T-helper 2 cell treated with Interferon-gamma antibody and Interleukin-4, amounts not matched to agents 5 μg/mL and 100 μg/mL, for 36 hours (primary cell): ENCODE measurements at places on chromosomes 6 and 20.

- H3K27me3 ChIP-seq = no peaks in the 10 kb centered on the region
- no peaks in the 10 kb centered on the region for H3K4me1 ChIP-seq
- no peak overlapping the region for H3K4me3 ChIP-seq
These were observed 1190.5 kb upstream of the EYS start for GRCh38 chr6:66897576-66897975.

- no peak for DNase-seq
- H3K27ac ChIP-seq = no peak overlapping the region
- peaks cover 4% of the 10 kb centered on the region for H3K4me1 ChIP-seq
- no peak overlapping the region for H3K4me3 ChIP-seq
- no peaks in the 10 kb centered on the region for H3K27me3 ChIP-seq
These were observed 52.4 kb downstream of the TTI1 start for GRCh38 chr20:37980876-37981275.

- no peaks in the 10 kb centered on the region for H3K4me1 ChIP-seq
- no peak overlapping the region for H3K4me3 ChIP-seq
- no peaks in the 10 kb centered on the region for H3K27me3 ChIP-seq
- DNase-seq = no peak
These were observed 53.9 kb upstream of the SOX4 start for GRCh38 chr6:21539621-21540100.

GRCh38 chr6:89132057-89132456 is 13.8 kb upstream of the PM20D2 start:
- no peaks in the 10 kb centered on the region for H3K36me3 ChIP-seq
- H3K27me3 ChIP-seq = peaks cover 4% of the 10 kb centered on the region
- H3K4me3 ChIP-seq = no peak overlapping the region
- H3K27ac ChIP-seq = no peak overlapping the region

GRCh38 chr20:62117658-62118057 is 4.6 kb upstream of the LSM14B start:
- H3K4me1 ChIP-seq = peaks cover 26% of the 10 kb centered on the region
- H3K27ac ChIP-seq = peak overlapping the region; percentile 45
- peak; percentile 51 for DNase-seq

DNA sequence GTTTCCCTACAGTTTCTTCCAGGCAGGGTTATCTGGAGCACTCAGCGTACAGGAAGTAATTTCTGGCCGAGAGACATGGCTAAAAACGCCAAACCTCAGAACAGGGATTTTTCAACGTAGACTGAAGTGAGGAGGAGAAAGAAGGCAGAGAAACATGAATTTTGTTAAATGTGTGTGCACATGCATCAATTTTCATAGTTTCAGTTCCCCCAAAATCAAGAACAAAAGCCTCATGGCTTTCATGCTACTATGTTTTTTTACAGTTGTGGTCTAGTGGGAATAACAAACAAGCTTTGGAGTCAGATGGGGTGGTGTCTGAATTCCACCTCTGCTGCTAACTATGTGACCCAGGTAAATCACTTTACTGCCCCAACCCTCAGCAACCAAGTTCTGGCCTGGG is 4.9 kb downstream of the TOMM34 start:
- DNase-seq = no peak
- no peak overlapping the region for H3K4me3 ChIP-seq
- no peaks in the 10 kb centered on the region for H3K27me3 ChIP-seq
- peaks cover 67% of the 10 kb centered on the region for H3K36me3 ChIP-seq

DNA sequence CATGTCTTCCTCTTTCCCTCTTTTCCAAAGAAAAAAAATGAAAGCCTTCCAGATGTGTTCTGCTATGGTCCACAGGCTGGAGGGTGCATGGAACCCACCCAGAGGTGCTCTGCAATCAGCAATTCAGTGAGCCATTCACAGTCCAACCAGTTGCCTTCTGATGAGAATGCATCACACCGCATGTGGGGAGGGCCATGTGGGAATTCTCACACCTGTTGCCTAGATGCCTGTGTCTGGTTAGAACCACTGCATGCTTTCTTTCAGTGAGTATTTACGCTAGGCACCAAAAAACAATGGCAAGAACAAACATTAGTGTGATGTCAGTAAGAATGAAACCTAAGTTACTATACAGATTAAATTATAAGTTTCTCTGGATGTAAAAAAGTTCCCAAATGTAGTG is 311.6 kb upstream of the CDYL start:
- H3K36me3 ChIP-seq = no peaks in the 10 kb centered on the region
- no peak for DNase-seq
- no peaks in the 10 kb centered on the region for H3K27me3 ChIP-seq
- H3K27ac ChIP-seq = no peak overlapping the region
- no peaks in the 10 kb centered on the region for H3K4me1 ChIP-seq

- H3K4me3 ChIP-seq = no peak overlapping the region
- peak; percentile 16 for DNase-seq
- H3K36me3 ChIP-seq = no peaks in the 10 kb centered on the region
- H3K27me3 ChIP-seq = no peaks in the 10 kb centered on the region
These were observed 102.6 kb downstream of the LAMP5 start for GRCh38 chr20:9616833-9617461.

DNA sequence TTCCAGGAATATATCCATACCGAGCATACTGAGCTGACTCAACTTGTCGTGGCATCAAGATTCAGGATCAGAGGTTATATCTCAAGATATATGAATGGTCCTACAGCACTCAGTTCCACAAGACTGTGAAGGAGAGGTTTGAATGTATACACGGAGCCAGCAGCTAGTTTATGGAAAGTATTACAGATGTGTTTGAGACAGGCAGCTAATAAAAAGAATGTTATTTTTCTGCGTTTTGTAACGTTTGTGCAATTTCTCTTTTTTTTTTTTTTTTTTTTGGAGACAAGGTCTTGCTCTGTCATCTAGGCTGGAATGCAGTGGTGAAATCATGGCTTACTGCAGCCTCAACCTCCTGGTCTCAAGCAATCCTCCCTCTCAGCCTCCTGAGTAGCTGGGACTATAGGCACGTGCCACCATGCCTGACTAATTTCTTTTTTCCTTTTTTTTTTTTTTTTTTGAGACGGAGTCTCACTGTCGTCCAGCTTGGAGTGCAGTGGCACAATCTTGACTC is 3.4 kb upstream of the FAM110A start:
- H3K27ac ChIP-seq = no peak overlapping the region
- no peak overlapping the region for H3K4me3 ChIP-seq
- DNase-seq = no peak
- H3K36me3 ChIP-seq = no peaks in the 10 kb centered on the region
- no peaks in the 10 kb centered on the region for H3K27me3 ChIP-seq

GRCh38 chr20:57065646-57066045 is 200.8 kb downstream of the BMP7 start:
- no peaks in the 10 kb centered on the region for H3K4me1 ChIP-seq
- no peak overlapping the region for H3K4me3 ChIP-seq
- H3K36me3 ChIP-seq = no peaks in the 10 kb centered on the region
- DNase-seq = no peak
- H3K27ac ChIP-seq = no peak overlapping the region

DNA sequence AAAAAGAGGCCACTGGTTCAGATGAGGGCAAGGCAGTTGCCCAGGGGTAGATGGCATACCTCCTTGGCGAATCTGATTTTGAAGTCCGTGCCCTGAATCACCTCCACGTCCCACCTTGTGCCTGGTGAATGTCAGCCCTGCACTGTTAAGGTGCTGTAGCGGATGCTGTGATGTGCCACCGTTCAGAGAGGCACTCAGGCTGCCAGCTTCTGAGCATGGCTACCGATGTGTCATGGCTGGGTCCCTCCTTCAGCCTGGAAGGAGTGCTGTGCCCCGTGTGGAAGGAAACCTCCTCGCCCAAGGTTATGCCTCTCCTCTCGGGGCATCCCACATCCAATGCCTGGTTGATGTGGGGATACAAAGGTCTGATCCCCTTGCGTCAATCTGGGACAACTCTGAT is 43.6 kb downstream of the UST start:
- no peak overlapping the region for H3K27ac ChIP-seq
- DNase-seq = no peak
- H3K4me3 ChIP-seq = no peak overlapping the region

- peak overlapping the region; percentile 93 for H3K27ac ChIP-seq
- H3K4me3 ChIP-seq = peak overlapping the region; percentile 88
- DNase-seq = no peak
- H3K4me1 ChIP-seq = peaks cover 42% of the 10 kb centered on the region
- H3K27me3 ChIP-seq = no peaks in the 10 kb centered on the region
- H3K36me3 ChIP-seq = peaks cover 21% of the 10 kb centered on the region
These were observed 637 bp downstream of the TRPC4AP start for GRCh38 chr20:35091816-35092523.

- H3K27me3 ChIP-seq = no peaks in the 10 kb centered on the region
- no peak for DNase-seq
- H3K36me3 ChIP-seq = peaks cover 8% of the 10 kb centered on the region
- H3K4me3 ChIP-seq = no peak overlapping the region
- peaks cover 5% of the 10 kb centered on the region for H3K4me1 ChIP-seq
These were observed 7.5 kb upstream of the ZSWIM1 start for GRCh38 chr20:45873409-45874103.

DNA sequence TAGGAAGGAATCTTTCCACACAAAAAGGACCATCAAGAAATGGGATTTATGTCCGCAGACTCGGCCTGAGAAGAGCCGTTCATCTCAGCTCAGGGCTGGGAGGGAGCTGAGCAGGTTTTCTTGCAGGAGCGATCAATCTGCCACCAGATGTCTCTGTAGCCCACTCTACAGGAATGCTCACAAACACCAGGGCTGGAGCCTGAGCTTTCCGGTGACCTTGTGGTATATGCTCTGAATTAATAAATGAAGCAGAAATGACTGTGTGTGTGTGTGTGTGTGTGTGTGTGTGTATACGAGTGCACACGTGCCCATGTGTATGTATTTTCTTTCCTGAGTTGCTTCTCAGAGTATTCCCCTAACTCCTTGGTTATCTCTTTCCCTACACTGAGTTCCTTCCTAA is 12.0 kb downstream of the CD83 start:
- H3K27me3 ChIP-seq = no peaks in the 10 kb centered on the region
- H3K4me3 ChIP-seq = no peak overlapping the region
- peaks cover 35% of the 10 kb centered on the region for H3K36me3 ChIP-seq
- H3K27ac ChIP-seq = peak overlapping the region; percentile 17
- no peak for DNase-seq

GRCh38 chr6:26224940-26225847 is 138.0 kb downstream of the HFE start:
- peaks cover 27% of the 10 kb centered on the region for H3K4me1 ChIP-seq
- peaks cover 2% of the 10 kb centered on the region for H3K36me3 ChIP-seq
- no peaks in the 10 kb centered on the region for H3K27me3 ChIP-seq
- H3K4me3 ChIP-seq = no peak overlapping the region

- H3K27me3 ChIP-seq = peaks cover 70% of the 10 kb centered on the region
- H3K36me3 ChIP-seq = no peaks in the 10 kb centered on the region
- H3K4me3 ChIP-seq = no peak overlapping the region
- peaks cover 5% of the 10 kb centered on the region for H3K4me1 ChIP-seq
- no peak for DNase-seq
These were observed 6.1 kb downstream of the FOXF2 start for GRCh38 chr6:1395506-1395905.

DNA sequence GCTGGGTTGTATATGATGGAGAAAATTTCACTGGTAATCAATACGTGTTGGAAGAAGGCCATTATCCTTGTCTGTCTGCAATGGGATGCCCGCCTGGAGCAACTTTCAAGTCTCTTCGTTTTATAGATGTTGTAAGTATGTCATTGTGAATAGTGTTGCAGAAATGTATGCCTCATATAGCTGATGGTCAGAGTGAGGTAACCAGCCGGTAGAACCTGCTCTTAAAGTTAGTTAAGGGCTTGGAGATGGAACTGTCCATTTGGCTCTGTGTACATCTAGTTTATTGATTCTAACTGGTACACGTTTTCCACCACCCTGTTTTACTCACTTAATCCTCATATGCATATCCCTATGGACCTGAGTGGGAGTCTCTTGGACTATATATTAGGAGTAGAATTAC is 73.5 kb downstream of the RTN4IP1 start:
- no peaks in the 10 kb centered on the region for H3K27me3 ChIP-seq
- no peak overlapping the region for H3K4me3 ChIP-seq
- no peak for DNase-seq
- peaks cover 7% of the 10 kb centered on the region for H3K4me1 ChIP-seq
- H3K27ac ChIP-seq = no peak overlapping the region
- peaks cover 67% of the 10 kb centered on the region for H3K36me3 ChIP-seq

- no peaks in the 10 kb centered on the region for H3K36me3 ChIP-seq
- H3K4me3 ChIP-seq = no peak overlapping the region
- H3K27me3 ChIP-seq = no peaks in the 10 kb centered on the region
- no peak for DNase-seq
These were observed 179.1 kb downstream of the SLC35F1 start for GRCh38 chr6:118086159-118086558.

DNA sequence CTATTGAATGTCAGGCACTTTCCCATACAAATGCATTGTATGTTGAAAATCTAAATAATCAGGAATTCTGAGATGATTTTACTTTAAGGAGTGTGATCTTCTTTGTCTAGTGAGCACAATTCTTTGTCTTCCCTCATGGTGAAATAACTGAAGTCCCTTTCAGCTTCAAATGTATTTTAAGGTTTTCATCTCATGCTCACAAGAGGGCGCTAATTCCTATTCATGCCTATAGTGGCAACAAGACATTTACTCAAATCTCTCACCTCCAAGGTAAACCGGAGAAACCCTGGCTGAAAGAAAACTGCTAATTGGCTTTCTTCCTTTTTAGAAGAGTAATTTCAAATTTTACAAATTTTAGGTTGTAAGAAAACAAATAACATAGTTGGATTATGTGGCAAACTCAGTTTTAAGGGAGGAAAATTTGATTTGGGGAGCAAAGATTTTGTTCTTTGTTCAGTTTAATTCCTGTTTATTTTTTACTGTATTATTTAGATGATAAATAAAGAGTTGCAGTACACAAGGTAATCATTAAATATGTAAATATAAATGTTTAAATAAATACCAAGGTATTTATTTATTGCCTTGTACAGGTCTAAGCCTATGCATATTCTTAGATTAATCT is 69.1 kb downstream of the SLC35F1 start:
- DNase-seq = no peak
- H3K4me1 ChIP-seq = no peaks in the 10 kb centered on the region
- H3K27me3 ChIP-seq = peaks cover 4% of the 10 kb centered on the region

GRCh38 chr20:52270001-52270606 is 78.5 kb upstream of the ZFP64 start:
- no peaks in the 10 kb centered on the region for H3K36me3 ChIP-seq
- peaks cover 7% of the 10 kb centered on the region for H3K27me3 ChIP-seq
- no peaks in the 10 kb centered on the region for H3K4me1 ChIP-seq
- H3K27ac ChIP-seq = no peak overlapping the region

DNA sequence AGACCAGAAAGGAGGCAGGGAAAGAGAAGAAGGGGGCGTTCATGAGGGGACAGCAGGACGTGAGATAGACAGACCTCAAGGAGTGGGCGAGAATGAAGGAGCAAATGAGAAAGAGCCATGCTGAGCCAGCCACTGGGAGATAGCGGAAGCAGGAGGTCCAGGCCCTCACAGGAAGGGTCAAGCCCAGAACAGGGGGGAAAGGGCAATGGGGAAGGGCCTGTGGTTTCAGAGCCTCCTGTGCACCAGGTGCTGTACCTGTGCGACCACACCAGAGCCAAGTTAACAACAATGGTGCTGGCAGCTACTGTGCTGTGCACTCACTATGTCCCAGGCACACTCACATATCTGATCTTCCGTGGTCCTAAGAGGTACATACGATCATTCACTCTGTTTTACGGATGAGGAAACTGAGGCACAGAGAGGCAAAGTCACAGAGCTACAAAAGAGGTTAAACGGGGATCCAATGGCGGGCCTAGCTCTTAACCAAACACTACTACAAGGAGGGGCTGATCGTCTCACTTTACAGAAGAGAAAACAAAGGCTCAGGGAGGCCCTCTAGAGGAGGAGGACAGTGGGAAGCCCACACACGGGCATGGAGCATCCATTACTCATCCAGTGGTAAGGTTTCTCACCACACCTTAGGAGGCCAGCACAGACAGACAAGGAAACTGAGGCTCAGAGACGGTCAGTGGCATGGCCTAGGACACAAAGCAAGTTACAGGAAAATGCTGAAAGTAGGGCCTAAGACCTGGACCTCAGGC is 129.1 kb downstream of the PREX1 start:
- H3K36me3 ChIP-seq = peaks cover 30% of the 10 kb centered on the region
- H3K27me3 ChIP-seq = no peaks in the 10 kb centered on the region
- H3K4me1 ChIP-seq = peaks cover 7% of the 10 kb centered on the region
- no peak overlapping the region for H3K27ac ChIP-seq
- H3K4me3 ChIP-seq = no peak overlapping the region
- no peak for DNase-seq
